ENCODE measurements at places on chromosomes 4 and X.

DNA sequence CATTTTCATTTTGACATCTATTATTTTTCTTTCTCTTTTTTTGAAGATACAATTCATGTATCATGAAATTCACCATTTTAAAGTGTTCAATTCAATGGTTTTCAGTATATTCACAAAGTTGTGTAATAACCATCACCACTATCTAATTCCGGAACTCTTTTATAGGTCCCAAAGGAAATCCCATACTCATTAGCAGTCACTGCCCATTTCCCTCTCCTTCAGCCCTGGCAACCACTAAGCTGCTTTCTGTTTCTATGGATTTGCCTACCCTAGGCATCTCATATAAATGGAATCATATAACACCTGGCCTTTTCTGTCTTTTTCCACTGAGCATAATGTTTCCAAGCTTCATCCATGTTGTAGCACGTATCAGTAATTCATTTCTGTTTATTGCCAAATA lies 3.2 kb upstream of the FGF2 start:
- DNase-seq = no peak

DNA sequence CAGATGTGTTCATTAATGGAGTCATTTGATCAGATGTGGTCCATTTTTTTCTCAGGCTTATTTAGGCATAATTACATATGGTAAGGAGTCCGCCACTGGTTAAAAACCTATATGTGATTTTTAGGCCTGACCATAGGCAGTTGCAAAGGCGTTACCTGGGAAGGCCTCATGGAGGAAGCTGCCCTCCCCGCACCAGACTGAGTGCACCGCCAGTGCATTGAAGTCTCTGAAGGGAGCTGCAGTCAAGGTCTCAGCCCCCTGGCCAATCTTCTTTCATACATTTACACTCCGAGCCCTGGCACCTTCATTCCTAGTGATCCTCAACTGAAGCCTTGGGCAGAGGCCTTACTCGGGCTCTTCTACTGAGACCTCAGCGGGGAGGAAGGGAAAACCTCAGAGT lies 898.2 kb upstream of the AGA start:
- DNase-seq = no peak

DNA sequence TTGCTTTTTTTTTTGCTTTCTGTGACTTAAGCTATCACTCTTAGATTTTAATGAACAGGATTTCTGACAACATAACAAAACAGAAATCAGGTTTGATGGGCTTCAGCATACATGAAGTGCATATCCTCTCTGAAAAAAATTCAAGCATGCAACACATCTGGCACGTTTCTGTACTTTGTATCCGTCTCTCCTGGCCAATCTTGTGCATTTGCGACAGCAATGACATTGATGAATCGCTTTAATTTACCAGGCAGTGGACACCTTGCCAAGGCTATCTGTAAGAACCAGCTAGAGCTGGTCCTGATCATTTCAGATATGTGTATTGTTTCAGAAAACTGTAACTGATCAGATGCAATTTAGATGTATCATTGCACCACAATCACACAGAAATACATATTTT lies 93.3 kb downstream of the CCSER1 start:
- DNase-seq = no peak

- no peak for DNase-seq
These were observed 1.2 kb downstream of the ELF2 start for GRCh38 chr4:139175646-139176301.

DNA sequence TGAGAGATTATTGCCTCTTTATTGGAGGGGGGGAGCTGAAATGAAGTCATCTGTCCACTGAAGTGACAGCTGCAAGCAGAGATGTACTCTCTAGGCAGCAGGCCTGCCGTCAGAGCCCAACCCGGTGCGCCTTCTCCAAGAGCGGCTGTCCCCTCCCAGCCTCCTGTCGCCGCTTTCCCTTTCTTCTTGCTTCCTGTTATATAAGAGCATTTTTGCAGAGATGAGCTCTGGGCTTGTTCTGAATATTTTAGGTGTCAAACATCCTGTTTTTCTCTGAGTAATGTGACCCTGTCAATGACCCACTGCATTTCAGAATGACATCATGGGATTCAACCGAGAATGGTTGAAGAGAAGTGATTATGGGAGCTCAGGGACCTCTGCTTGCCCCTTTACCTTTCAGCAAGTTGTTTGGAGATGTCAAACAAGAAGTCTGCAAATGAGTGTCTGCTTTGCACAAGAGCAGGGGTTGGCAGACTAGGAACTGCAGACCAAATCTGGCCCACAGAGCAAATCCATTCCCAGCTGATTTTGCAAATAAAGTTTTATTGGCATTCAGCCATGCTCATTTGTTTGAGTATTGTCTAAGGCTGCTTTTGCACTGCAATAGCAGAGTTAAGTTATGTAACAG lies 79.9 kb downstream of the SLC9A6 start:
- no peak for DNase-seq
